Astrocyte of the spinal cord (primary cell): ENCODE measurements at places on chromosomes 6 and 20.
A peak's percentile ranks its signal among the peaks of the same experiment; 100 is the strongest.

DNA sequence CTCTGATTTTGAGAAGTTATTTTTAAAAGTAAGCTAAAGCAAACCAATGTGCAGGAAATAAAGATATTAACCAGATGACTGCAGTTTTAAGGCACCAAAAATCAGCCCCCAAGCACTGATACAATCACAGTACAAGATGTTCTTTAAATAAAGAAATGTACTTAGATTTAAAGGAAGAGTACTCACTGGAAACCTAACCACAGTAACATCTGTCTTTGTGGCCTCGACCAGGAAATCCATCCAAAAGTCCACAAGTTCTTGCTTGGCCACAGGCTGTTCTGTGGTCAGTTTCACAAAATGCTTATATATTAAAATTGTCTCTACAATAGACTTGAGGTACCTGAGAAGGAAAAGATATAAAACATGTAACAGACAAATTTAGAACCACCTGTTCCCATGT lies 105.9 kb upstream of the MAP7 start:
- DNase-seq = peak; percentile 64

DNA sequence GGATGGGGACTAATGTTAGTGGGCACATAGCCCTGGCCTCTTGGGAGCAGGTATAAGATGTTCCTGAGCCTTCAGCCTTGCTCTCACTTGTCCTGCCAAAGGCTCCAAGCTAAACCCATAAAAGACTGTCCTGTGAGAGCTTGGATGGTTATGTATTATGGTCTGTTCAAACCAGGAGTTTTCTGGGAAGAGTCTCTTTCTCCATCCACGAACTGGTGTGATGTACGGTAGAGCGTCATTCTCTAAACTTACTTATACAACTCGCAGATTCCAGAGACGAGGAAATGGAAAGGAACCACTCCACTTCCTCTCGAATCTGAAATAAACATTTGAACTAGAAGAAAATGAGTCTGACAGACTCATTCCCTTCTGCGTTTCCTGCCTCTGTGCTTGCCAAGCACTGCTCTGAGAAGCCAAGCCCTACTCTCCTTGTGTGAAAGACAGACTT lies 5.3 kb downstream of the SOBP start:
- peak; percentile 50 for DNase-seq

GRCh38 chr6:149076355-149076734 lies 241.2 kb upstream of the TAB2 start:
- no peak for DNase-seq

GRCh38 chr6:43170417-43170930 lies 595 bp upstream of the SRF start:
- no peak for DNase-seq

GRCh38 chr6:45870531-45870930 lies 145.1 kb downstream of the CLIC5 start:
- no peak for DNase-seq

- DNase-seq = no peak
These were observed 12.7 kb downstream of the CGA start for GRCh38 chr6:87082160-87082721.

GRCh38 chr6:125431971-125432370 lies 130.2 kb upstream of the HDDC2 start:
- DNase-seq = no peak

DNA sequence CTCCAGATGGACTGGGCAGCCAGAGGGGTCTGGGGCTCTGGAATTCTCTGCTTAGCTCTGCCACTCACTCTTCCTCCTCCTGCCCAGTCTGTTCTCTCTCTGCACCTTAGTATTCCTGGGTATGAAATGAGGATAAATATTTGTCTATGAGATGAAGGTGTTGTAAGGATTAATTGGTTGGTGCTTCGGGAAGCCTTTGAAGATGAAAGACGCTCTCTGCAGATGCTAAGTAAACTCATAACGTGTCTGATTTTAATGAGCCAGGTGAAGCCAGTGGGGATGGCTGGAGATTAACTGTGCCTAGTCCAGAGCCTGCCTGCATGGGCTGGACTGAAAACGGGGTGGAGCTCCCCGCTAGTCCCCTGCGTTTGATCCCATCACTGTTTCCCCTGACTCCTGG lies 23.1 kb upstream of the TCP11 start:
- DNase-seq = no peak

DNA sequence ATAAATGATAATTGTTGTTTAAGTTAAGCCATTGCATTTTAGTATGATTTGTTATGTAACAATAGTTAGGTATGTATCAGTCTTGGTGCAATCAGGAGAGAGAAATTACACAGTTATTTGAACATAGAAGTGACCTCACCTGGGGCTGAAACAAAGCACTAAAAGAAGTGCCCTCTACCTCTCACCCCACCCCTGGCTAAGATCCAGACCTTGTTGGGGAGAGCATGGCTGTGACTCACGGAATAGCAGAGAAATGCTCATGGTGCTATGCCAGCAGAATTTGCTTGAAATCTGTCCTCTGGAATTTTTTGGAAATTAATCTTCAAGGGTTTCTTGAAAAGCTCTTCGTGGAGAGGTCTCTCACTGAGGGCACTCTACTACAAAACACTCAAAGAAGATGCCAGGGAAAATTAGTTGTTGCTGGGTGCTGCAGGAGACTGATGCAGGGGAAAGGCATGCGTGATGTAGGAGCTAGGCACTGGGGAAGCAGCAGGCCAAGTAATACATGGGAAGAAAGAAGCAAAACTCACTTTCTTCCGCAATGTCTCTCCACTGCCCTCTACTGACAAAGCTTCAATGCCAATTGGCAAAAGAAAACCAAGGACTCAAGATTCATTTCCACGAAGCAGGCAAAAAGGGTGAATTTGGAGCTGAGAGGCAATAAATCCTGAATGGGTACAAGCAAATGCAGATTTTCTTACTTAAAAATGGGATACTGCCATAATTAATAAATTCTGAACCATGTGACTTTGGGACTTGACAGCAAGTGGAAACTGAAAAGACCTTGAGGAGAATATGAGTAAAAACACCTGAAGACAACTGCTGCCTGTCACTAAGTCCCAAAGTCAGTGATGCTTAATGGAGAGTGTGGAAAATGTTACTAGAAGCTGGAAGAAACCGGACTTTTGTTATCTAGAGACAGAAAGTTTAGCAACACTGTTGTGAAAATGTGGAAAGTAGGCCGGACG lies 136.3 kb upstream of the ZNF184 start:
- DNase-seq = peak; percentile 69

DNA sequence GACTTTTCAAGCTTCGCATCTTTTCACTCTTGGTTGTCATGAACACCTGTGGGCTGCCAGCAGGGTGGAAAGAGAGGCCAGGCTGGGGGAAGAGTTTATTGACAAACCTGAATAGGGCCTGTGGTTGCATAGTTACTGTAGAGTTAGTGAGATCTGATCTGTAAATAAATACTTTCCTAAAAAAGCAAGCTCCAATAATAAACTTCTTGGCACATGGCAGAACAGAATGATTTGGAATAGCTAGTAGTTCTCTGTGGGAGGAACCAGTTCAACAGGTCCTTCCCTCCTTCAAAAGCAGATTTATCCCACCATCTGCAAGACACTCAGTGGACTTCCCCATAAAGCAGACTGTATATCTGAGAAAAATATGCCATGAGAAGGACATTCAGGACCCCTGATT lies 445.0 kb downstream of the HACE1 start:
- DNase-seq = no peak

GRCh38 chr20:56592211-56592610 lies 36.9 kb upstream of the TFAP2C start:
- no peak for DNase-seq

DNA sequence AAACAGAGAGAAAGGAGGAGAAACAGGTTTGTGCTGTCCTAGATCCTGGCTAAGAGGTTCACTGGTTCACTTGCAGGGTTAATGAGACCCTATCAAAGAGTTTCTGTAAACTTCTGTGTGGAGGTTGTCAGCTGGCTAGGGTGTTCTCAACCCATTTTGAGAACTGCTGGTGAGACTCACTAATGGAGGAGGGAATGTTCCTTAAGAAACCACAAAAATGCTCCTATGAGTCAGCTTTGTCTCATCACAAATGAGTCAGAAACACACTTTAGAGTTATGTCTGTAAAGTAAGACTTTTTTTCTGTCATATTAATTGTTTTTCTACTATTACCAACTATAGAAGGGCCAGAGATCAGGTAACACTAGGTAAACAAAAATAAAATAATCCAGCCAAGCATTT lies 884.4 kb downstream of the PHF3 start:
- peak; percentile 95 for DNase-seq

GRCh38 chr20:23013429-23013828 lies 21.7 kb upstream of the SSTR4 start:
- DNase-seq = no peak

DNA sequence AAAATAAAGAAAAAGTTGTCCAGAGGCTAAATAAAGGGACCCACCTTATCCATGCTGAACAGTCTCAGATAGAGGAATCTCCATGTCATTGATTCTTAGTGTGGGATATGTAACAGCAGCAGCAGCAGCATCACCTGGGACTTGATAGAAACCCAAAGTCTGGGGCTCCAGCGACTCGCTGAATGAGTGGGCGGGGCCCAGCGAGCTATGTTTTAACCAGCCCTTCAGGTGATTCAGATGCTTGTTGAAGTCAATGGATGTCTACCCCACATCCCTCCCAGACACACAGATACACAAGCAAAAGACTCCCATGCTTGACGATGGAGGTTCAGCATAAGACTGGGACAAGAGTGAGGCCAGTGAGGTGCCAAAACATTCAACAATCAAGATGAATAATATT lies 298.6 kb downstream of the UBE3D start:
- DNase-seq = no peak

- no peak for DNase-seq
These were observed 8.7 kb downstream of the JAG1 start for GRCh38 chr20:10665027-10665561.

DNA sequence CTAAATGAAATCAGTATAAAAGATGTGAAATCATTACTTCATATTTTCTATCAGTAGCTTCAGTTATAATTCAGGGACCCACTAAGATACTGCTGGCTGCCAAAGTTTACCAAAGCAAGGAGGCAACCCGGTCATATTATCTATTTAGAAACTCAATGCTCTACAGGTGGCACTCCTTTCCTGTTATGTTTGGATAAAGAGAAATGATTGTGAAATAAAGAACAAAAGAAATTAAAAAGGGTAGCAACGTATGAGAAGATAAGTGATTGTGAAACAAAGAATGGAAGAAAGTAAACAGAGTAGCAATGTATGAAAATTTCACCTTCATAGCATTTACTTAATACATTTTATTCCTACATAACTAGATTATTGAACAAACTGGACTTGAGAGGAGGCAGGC lies 45.2 kb downstream of the RSPH3 start:
- DNase-seq = no peak

DNA sequence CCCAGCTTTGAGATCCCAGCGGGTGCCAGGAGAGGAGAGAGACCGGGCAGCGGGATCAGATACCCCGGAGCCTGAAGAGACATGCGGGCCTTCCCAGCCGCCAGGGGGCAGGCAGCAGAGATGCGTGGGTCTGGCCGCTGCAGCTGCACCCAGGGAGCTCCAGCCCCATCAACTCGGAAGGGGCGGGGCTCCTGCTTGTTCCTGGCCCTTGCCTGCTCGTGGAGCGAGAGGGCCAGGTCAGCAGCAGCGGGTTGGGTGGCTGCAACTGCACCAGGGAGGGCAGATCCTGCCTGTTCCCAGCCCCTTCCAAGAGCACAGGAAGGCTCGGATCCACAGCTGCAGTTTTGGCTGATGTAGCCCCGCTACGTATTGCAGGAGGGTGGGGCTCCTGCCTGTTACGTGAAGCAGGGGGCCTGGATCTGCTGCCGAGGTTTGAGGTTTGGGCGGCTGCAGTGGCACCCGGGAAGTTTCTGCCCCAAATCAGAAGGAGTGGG lies 532.8 kb downstream of the RFPL4B start:
- DNase-seq = no peak

DNA sequence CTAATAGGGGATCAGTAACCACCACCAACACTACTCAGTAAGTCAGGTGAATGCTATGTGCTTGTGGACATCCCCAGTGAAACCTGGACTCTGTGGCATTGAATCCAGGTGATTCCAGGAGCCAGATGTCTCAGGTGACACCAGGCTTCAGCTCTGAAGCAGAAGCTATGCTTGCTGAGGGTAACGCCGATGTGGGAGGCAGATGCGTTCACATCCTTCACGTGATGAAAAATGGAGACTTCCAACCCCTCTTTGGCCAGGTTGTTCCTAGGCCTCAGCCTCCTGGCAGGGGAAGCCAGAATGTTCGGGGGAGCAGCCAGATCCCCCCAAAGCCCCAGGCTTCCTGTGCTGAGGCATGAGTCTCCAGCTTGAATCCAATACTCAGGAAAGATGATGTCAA lies 209.8 kb upstream of the PDE10A start:
- no peak for DNase-seq

GRCh38 chr20:45337367-45338120 lies 10.7 kb downstream of the SDC4 start:
- DNase-seq = peak; percentile 93

GRCh38 chr6:160792708-160793107 lies 90.7 kb downstream of the PLG start:
- no peak for DNase-seq

DNA sequence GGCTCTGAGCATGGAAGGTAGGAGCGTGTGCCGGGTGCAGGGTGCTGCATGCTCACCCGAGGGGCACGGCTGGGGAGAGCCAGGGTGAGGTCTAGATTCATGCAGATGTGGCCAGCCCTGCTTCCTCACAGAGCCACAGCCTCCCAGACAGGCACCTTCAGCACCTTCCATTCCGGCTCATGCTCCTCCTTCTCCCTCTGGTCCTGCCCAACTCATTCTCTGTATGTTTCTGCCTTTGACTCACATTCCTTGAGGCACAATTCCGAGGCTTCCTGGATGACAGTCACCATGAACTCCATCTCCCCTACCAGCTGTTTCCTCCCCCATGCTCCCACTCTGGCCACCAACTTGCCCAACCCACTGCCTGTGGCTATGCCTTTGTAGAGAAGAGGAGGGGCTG lies 35.4 kb downstream of the DACT2 start:
- no peak for DNase-seq

DNA sequence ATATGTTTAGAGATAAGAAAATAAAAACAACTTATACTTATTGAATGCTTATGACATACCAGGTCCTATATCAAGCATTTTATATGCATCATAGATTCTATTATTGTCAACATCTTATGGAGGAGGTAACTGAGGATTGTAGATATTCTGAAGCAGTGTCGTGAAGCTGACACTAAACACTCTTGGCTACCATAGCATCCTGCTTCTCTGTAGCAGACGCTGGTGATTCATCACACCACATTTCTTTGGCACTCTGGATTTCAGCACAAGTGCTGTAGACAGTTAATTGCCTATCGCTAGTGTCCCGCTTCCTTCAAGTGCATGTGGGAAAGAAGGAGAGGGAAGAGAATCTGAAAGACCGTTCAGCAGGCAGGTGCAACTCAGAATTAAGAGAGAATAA lies 317.1 kb downstream of the PLCB1 start:
- peak; percentile 5 for DNase-seq
